Stimulated activated CD4-positive, alpha-beta T cell treated with anti-CD3 and anti-CD28 coated beads, TNF-alpha, amount 100 ng/mL, for 24 hours (primary cell): ENCODE measurements at places on chromosomes 2 and 18.

GRCh38 chr2:103363639-103364038, 601.8 kb downstream of the TMEM182 start:
- no peak for DNase-seq

DNA sequence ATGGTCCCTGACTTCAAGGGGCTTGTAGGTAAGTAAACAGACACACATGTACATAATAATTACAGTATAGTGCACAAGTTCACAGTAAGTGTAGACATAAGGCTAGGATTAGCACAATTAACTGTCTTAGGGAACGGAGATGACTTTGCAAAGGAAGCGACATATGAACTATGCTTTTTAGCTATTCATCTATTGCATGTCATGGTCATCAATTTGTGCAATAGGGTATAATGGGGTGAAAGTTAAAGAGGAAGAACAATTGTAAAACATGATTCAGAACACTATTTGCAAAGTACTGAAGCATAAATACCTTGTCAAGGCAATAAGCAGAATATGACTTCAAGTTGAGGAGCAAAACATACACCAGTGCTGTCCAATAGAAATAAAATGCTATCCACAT, 112.3 kb upstream of the SLC8A1 start:
- DNase-seq: no peak

DNA sequence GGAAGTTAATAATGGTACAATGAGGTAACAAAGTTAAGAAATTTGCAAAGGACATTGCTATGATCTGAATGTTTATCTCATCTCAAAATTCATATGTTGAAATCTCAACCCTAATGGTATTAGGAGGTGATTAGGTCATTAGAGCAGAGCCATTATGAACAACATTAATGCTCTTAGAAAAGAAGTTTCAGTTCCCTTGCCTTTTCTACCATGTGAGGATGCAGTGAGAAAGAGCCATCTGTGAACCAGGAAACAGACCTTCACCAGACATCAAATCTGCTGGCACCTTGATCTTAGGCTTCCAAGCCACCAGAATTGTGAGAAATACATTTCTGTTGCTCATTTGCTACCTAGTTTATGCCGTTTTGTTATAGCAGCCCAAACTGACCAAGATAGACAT, 757.6 kb downstream of the NR4A2 start:
- DNase-seq: no peak

GRCh38 chr2:51247252-51247805, 215.4 kb upstream of the NRXN1 start:
- DNase-seq: no peak

DNA sequence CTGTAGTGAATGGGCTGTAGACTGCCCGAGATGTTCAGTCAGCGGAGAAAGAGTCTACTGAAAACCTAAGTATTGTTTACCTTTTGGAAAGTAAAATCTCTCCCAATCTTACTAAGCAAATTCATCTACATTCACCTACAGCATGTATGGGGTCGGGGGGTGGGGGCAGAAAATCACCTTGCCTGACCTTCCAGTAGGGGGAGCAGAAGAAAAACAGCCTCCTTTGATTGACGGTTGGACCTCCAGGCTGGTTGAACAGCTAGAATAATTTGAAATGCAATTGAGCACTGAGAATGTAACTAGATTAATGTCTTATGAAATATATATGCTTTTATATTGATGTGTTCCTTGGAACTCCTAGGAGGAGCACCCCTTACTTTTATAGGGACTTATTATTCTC, 10.0 kb downstream of the LRATD1 start:
- DNase-seq: no peak

DNA sequence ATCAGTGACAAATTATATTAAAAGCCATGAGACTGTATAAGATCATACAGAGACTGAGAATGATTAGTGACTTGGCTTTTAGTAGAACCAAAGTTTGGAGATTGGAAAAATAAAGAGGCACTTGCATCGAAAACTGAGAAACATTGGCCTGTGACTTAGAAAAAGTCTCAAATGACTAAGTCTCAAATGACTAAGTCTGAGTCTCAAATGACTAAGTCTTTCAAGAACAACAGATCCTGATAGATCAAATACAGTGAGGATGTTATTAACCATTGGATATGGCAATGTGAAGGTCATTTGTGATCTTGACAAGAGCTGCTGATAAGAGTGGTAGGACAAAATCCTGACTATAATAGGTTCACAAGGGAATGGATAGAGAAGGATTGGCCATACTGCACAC, 135.5 kb upstream of the FANCL start:
- no peak for DNase-seq

GRCh38 chr2:223865124-223865523, 27.7 kb upstream of the AP1S3 start:
- DNase-seq: no peak

DNA sequence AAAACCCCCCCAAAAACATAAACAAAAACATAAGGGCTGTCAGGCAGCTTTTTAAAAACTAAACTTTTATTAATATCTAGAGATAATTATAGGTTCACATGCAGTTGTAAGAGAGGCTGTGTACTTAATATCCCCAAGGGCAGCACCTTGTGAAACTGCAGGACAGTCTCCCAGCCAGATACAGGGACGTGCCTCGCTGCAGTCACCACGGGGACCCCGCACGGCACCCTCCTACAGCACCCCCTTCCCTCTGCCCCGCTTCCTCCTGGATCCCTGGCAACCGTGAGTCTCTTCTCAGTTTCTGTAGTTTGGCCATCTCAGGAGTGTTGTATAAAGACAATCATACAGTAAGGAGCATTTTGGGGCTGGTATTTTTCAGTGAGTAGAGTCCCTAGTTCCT, 6.8 kb upstream of the COLEC11 start:
- DNase-seq: no peak

DNA sequence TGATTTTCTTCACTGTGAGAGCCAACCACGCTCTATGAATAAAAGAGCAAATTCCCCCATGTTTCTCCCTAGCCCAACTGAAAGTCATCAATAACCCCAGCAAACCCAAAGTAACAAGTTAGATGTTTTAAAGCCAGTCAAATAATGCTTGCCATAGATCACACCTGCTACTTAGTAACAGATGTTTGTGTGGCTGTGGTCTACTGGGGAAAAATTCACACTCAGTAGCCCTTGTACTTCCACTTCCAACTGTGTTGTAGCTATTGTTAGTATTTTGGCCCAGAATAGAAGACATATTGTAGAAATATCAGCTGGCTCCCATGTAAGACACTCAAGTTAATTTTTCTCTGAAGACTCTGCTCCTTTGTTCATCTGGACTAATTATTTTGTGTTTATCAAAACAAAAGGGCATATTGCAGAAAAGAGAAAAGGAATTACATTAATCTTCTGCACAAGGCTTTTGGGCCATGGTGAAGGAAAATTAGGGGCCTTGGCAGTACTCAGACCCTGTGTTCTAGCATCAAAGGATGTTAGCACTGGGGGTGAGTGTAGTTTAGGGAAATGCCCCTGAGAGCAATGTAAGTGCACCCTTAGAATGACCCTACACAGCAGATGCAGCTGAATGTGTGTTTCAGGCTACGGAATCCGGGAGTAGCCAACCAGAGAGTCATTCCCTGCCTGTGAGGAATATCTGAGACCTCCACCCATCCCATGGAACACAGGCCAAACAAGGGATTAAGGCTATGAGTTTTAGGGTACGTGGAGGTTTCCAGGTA, 521.9 kb downstream of the EPHA4 start:
- DNase-seq: no peak

- no peak for DNase-seq
Measured at GRCh38 chr18:13260197-13260934, 41.8 kb downstream of the LDLRAD4 start.

DNA sequence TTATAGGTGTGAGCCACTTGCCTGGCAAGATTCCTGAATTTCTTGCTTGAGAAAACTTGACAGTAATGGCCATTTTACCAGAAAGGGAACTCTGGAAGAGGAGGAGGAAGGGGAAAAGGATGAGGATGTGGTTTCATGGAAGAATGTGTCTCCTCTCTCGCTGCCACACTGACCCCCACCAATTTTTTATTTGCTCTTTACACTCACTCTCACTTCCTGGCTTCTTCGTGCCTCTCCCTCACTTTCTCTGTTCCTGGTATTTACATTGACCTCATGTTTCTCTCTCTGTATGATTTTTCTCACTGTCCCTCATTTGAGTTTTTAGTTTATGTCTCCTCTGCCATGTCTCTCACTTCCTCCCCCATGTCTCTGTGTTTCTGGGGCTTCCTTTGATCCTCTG, 134.5 kb upstream of the CAB39 start:
- DNase-seq: no peak

- no peak for DNase-seq
Measured at GRCh38 chr2:150866431-150866830, 379.0 kb upstream of the RND3 start.

DNA sequence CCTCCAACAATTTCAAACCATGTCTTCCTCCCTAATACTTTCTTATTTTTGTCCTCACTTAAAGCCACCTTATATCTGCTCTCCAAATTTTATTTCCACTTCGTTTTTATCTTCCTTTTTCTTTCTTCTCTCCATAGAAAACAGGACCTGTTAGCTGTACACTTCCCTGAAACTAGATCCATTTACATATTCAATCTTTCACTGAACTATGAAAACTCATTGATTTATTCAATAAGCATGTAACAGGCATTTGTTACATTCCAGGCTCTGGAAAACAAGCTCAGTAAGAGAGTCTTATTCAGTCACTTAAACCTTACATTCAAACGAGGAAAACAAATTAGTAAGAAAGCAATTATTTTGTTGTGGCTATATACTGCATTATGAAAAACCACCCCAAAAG, 1225.3 kb downstream of the SUCLG1 start:
- no peak for DNase-seq

- no peak for DNase-seq
Measured at GRCh38 chr2:217887841-217888701, 114.7 kb downstream of the TNS1 start.

DNA sequence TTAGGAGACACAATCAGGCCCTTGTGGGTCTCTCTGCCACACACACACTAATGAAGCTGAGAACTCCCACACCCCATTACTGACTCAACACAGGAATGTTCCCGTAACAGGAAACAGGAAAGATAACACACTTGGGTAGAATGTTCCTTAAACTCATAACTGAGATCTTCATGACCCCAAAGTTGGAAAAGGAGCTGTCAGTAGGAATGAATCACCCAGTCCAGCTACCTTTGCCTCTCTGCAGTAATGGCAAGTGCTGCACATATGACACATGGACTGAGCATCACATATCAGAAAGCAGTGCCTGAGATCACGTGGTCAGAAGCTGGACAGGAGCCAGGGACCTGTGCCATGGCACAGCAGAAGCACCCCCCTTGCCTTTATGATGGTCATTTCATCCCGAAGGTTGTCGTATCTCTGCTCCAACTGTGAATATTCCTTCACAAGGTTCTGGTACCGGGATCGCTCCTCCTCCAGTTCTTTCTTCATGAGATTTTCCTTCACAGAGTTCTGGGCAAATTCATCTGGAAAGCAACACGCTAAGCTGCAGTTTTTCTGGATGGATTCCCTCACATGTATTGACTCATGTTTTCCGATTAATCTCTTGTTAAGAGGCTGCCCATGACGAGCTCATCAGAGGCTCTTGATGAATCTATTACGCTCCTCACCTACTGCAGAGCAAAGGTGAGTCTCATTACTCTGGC, 65.4 kb upstream of the ACAA2 start:
- no peak for DNase-seq

GRCh38 chr18:23135550-23136325, 453 bp downstream of the CABLES1 start:
- DNase-seq: peak; percentile 9

DNA sequence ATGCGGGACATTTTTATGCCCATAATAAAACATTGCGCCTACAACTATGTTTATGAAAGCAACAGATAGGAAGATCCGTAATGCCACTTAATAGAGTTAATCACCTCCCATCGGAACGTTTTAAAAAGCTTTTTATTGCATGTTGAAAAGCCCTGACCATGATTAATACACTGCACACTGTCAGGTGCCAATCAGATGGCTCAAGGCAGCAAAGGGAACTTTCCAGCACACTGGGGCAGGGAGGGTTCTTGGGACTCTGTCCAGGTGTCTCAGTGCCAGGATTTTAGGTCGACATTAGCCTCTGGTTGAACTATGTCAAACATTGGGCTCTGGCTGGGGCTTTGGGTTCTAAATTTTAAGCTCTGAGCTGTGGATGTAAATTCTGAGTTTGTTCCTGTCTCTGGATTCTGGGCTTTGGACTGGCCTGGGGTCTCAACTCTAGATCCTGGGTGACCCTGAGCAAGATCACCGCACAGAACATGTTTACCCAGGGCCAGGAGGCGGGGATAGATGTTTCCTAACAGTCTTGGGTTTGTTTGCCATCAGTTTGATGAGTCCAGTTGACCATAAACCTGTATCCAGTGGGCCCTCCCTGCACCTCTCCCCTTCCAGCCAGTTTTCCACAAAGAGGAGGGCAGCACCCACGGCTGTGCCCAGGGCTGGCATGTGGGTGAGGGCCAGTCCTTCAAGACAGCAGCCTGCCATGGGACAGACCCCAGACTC, 262.7 kb downstream of the ATAD2B start:
- no peak for DNase-seq

- DNase-seq: no peak
Measured at GRCh38 chr2:165648801-165649200, 145.2 kb downstream of the GALNT3 start.

GRCh38 chr2:152420936-152421335, 86.0 kb downstream of the FMNL2 start:
- no peak for DNase-seq

DNA sequence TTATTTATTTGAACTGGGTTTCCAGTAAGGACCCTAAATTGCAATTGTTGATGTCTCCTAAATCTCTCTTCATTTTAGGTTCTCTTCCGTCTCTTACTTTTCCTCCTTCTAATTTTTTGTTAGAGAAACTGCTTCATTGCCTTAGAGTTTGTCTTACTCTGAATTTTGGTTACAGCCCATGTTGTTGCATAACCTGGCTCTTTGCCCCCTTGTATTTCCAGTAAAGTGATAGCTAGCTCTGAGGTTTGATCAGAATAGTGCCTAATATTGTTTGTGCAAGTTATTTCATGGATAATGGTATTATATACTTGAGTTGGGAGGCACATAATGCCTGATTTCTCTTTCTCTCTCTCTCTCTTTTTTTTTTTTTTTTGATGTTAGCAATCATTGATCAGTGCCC, 71.8 kb downstream of the MGAT5 start:
- DNase-seq: no peak

DNA sequence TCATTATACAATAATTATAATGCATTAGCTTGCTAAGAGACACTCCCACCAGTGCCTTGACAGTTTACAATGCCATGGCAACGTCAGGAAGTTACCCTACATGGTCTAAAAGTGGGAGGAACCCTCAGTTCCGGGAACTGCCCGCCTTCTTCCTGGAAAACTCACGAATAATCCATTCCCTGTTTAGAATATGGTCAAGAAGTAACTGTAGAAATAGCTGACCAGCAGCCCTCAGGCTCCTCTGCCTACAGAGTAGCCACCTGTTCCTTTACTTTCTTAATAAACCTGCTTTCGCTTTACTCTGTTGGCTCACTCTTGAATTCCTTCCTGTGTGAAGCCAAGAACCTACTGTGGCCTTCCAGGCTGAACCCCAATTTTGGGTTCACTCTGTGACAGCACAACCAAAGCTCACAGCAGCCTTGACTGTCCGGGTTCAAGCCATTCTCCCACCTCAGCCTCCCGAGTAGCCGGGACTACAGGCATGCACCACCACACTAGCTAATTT, 20.0 kb upstream of the PTPN2 start:
- DNase-seq: no peak
